SW480 (cell line): ENCODE measurements at places on chromosomes 1 and 21.

DNA sequence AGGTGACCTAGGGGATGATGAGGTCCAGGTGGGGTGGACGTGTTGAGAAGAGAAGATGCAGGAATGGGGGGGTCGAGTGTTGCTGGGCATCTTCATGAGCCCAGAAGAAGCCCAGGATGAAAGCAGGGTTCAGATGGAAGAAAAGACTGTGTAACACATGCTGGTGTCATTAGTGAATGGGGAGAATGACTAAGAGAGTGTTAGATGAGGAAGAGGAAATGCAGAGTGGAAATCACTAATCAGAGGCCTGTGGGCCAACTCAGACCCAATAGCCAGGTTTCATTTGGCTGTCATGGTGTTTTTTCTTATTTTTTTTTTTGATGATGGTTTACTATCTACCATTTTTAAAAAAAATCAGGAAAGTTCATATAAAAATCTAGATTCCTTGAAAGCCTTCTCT lies 180.8 kb upstream of the CAMK1G start:
- DNase-seq, result no peak

GRCh38 chr1:207644166-207644851 lies 624 bp upstream of the CR1L start:
- no peak for DNase-seq

DNA sequence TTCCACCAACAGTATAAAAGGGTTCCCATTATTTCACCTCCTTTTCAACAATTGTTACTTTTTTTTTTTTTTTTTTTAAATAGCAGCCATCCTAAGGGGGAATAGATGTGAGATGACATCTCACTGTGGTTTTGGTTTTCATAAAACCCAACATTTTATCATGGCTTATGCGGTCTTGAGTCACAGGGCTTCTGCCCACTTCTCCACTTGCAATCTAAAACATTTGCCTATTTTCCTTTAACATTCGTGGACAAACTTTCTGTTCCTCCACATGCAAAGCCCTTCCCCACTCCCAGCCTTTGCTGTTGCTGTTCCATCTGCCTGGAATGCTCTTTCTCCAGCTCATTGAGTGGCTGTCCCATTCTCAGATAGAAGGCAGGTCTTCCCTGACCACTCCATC lies 239.7 kb upstream of the KCNK2 start:
- no peak for DNase-seq

DNA sequence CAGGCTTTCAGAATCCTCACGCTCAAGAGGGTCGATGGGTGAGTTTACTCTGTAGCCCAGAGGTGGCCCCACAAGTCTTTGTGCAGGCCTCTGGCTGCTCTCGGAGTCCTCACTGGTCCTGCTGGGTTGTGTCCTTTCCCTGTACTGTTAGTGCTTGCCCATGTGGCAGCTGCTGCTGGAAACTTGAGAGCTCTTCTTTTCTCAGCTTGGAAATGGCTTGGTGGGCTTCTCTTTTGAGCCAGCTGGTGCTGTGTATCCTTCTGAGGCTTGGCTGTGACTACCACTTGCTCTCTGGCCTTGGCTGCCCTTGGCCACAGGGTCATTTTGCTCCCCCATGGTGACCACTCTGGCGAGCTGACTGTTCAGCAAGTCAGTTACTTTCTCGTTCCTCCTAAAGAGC lies 82.2 kb upstream of the LMO4 start:
- no peak for DNase-seq

DNA sequence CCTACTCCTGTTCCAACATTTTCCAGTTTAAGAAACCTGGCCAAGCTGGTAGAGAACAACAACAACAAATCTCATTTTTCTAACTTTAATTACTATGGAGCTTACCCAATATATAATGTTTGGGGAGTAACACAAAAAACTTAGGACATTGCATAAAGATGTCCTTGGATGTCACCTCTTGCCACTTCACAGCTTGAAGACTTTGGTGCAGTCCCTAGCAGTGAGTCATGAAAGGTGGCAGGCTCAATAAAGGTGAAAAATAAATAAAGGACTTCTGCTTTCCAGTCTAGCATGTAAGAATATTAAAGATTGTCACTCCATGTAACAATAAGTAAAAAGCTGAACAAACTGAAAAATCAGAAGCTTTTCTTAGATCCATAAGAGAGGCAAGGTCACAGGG lies 17.6 kb upstream of the SELP start:
- no peak for DNase-seq

- no peak for DNase-seq
Measured at GRCh38 chr1:218557731-218558130, 212.6 kb downstream of the TGFB2 start.

DNA sequence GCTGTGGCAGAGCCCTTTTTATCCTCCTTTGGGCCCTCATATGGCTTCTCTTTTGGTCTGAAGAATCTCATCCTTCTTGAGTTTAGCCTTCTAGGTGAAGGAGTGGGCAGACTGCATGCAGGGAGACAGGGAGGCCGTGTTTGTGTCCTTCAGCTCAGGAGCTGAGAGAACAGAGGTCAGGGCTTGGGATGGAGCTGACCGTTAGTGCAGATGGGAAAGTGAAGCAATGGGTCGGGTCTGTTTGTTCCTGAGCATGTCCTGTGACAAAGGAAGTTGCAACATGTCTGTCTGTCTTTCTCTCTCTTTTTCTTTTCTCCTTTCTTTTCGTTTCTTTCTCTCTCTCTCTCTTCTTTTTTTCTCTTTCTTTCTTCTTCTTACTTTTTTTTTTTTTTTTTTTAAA lies 14.9 kb downstream of the MAPKAPK2 start:
- no peak for DNase-seq

- no peak for DNase-seq
Measured at GRCh38 chr1:40384887-40385286, 11.4 kb downstream of the SMAP2 start.

- DNase-seq, result no peak
Measured at GRCh38 chr1:73886716-73887115, 311.3 kb downstream of the LRRIQ3 start.

GRCh38 chr21:36483095-36483494 lies 3.2 kb upstream of the CLDN14 start:
- no peak for DNase-seq

DNA sequence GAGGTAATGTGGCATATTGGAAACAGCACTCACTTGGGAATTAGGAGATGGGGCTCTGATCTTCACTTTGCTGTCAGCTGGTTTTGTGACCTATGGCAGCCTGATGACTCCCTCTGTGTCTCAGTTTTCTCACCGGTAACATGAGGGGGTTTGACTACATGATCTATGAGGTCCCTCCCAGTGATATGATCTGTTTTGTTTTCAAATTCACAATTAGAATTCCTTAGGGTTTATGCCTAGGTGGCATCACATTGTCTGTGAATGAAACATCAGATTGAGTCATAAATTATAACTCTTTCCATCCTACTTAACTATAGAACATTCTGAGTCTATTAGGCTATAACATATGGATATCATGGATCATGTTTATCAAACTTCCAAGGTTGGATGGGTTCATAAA lies 386.6 kb downstream of the PTBP2 start:
- no peak for DNase-seq

DNA sequence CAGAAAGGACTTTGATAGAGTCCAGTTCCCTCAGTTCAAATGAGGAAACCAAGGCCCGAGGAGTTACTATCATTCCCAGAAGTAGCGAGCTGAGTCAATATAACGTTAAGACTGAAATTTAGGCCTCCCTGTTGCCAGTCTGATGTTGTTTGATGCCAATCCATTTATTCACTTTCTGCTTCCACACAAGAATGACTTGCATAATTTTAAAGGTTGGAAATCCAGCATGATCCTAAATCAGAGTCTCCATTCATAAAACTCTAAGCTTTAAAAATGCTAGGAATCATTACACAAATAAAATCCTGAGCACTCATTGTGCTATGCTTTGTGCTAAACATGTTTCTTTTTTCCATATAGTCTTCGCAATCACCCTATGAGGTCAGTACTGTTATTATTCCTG lies 414.4 kb downstream of the PTBP2 start:
- DNase-seq, result no peak

GRCh38 chr1:206490771-206491405 lies 16.4 kb upstream of the RASSF5 start:
- DNase-seq, result no peak

DNA sequence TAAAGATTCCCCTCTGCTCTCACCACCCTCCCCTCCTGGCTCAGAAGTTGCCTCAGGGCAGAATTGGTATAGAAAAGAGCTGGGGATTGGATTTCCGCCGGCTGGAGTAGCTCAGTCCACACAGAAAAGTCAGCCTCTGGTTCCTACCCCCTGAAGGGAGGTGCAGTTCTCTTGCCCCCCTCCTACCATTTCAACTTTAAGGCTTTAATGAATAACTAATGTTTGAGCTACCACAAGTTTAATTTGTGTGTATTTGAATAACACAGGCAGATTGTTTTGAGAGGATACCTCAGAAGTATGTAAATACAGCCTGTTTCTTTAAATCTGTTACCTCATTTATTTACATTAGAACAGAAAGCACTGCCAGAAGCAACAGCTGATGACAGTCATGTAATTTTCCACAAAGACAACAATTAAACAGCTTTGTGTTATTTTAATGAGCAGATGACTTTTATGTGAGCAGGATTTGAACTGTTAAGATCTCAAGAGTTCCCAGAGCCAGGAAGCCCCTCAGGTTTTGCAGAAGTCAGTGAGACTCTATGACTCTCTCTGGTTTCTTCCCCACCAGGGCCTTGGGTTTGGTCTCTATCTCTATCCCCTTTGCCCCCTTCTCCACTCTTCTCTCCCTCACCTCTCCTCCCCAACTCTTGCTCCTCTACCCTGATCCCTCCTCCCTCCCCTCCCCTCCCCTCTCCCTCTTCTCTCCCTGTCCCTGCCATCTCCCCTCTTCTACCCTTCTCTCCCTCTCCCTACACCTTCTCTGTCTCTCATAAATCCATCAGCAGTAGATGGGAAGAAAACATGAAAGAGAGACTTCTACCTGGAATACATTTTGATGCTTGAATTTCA lies 26.3 kb downstream of the DUSP10 start:
- DNase-seq, result no peak

DNA sequence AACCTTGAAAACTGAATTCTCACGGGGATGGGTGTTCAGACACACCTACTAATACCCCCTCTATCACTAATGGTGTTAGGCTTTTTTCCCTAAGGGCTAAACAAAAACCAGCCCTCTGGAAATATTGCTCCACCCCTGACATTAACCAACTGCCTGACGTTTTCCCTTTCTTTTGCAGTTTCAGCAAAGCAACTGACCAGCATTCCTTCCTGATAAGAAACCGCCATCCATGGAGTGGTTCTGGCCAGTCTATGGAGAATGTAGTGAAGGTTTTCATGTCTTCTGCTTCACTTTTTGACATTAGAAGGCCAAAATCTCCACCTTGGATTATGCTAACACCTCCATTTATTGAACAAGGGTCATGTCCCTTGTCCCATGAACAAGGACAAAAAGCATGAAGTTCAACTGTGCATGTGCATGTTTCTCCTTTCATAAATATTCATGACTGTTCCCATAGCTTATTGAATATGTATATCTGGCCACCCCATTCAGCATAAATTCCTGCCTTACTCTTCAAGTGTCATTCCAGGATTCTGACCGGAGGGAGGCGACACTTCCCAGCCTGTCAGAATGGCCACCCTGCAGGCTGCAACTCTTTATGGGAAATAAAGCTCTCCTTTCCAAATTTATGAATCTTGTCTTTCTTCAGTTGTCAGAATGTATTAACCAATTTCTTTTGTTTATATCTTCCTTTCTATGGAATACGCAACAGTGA lies 314.3 kb downstream of the HHIPL2 start:
- DNase-seq, result no peak

- no peak for DNase-seq
Measured at GRCh38 chr1:24934310-24935195, 4.5 kb upstream of the RUNX3 start.

DNA sequence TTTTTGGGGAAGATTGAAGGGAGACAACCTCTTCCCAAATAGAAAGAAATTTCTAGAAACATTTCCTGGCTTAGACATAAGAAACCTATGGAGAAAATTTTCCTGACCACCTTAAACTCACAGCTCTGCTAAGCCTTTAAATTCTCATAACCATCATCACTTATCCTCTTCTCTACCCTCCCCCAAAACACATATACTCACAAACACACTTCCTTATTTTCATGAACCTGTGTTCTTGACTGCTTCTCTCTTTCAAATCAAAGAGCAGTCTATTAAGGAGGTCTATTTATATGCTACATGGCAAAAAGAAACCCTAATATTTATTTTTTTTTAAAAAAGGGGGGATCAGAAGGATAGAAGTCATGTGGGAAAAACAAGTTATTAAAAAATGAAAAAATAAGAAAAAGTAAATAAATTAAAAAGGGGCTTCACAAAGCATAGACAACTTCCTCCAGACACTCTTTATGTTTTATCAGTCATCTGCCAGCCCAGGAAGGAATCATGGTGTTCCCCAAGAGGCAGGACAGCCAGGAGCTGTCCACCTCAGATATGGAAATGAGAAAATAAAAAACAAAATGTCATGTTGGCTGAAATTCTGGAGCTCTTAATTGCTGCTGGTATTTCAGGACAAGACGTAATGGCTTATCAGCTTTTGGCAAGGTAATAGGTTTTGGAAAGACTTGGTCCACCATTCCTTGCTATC lies 12.8 kb upstream of the RGS2 start:
- no peak for DNase-seq

DNA sequence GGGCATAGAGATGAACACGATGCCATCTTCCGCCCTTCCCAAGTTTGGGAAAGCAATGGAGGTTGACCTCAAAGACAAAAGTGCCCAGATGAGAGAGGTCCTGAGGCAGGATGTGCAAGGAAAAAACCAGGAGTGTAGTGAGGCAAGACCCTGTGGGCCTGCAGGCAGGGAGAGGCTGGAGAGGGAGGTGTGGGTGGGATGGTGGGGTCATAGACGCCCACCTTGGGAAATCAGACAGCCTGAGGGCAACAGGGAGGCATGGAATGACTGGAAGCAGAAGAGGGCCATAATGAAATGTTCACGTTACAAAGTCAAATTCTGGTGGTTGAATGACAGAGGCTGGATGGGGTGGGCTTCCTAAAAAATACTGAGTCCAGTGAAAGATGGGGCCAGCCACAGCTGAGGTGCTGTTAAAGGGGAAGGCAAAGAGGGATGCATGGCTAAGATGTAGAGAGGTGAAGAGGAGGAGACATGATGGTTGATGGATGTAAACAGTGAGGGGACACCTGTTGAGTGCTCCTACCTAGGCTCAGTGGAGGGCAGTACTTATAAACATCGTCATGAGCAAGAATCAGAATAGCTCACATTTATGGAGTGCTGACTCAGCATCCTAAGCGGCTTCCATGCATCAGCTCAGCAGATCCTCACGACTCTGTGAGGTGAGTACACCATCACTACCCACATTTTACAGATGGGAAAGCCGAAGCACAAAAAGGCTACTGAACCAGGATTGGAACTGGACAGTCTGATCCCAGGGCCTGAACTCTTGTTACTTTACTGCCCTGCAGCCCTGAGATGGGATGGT lies 42.0 kb downstream of the GRIK3 start:
- no peak for DNase-seq
